ENCODE measurements at places on chromosomes 5 and 9. TPM values are rescaled to one million over a fixed set of nuclear protein-coding genes. Genes with fewer than 3 reads are reported as not detected.

GRCh38 chr5:128667152-128667551, 129.1 kb upstream of the FBN2 start:
- DNase-seq, result no peak

DNA sequence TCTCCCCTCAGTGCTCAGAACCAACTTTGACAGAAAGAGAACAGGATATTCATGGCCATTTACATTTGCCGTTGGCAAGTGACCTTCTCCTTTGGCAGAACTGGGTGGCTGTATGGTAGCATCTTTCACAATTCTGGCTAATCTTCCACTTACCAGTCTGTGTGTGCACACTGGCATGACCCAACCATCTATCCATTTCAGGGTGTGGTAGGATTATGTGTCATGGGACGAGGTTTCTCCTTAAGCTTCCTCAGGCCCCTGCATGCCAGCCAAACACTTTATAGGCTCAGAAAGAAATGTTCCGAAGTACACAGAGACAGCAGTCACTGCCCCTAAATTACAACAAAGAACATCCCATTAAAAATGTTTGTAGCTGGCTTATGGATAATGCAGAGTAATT, 497.1 kb downstream of the NFIB start:
- DNase-seq, result no peak

DNA sequence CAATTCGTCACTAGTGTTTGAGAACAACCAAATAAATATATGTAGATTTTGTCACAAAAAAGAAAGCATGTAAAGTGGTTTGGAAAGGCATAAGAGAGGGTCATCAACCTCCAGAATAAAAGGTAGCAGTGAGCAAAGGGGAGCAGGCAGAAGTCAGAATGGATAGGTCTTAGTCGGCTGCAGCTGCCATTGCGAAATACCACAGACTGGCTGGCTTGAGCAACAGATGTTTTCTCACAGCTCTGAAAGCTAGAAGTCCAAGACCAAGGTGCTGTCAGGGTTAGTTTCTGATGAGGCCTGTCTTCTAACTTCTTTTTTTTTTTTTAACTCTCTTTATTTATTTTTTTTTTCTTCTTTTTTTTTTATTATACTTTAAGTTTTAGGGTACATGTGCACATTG, 208.1 kb upstream of the PIK3R1 start:
- peak; percentile 72 for DNase-seq

DNA sequence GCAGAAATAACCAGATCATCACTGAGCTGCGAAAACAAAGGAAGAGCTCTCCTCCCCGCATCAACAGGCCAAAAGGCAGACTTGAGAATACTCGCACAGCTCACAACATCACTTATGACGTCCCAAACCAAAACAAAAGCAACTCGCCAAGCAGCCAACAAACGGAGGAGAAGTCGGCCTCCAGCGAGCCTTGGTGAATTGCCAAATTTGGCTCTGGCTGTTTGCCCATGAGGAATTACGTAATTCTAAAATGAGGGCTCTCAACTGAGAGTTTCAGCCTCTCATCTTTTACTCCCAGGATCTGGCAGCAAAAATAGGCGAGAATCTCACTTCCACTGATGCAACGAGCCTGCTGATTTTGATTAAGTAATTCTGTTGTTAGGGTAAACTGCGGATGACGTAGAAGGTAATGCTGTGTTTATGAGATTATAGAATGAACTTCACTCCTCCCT, 51.7 kb upstream of the SEMA6A start:
- DNase-seq, result peak; percentile 70

The EXD3 gene
- 7.3 TPM for total RNA-seq

The SLC34A1 gene
- not detected for total RNA-seq

Data from fibroblast of villous mesenchyme (primary cell).